Activated T-cell treated with anti-CD3 and anti-CD28 coated beads, Interleukin-2, amount 50 U/mL, for 4 hours (primary cell): ENCODE measurements at places on chromosomes 5 and 9. TPM values are rescaled to one million over a fixed set of nuclear protein-coding genes. Genes with fewer than 3 reads are reported as not detected.

The RGS7BP gene
- total RNA-seq, result not detected

The FIBCD1 gene
- total RNA-seq, result not detected

The KIF4B gene
- total RNA-seq, result not detected

The WNT8A gene
- total RNA-seq, result not detected

The SPACA9 gene
- 0.73 TPM for total RNA-seq

The UNC13B gene
- total RNA-seq, result 2.8 TPM

The CEMIP2 gene
- total RNA-seq, result 71.9 TPM

The PCDHGA7 gene
- 0.08 TPM for total RNA-seq

The IL3 gene
- total RNA-seq, result 152 TPM

The MORN5 gene
- total RNA-seq, result not detected

The IFNB1 gene
- not detected for total RNA-seq

The OR13J1 gene
- total RNA-seq, result not detected

GRCh38 chr9:112447283-112447761 lies 39.3 kb upstream of the KIAA1958 start:
- no peak for DNase-seq

- DNase-seq, result no peak
Measured at GRCh38 chr9:135797507-135798262, 95.7 kb downstream of the KCNT1 start.

DNA sequence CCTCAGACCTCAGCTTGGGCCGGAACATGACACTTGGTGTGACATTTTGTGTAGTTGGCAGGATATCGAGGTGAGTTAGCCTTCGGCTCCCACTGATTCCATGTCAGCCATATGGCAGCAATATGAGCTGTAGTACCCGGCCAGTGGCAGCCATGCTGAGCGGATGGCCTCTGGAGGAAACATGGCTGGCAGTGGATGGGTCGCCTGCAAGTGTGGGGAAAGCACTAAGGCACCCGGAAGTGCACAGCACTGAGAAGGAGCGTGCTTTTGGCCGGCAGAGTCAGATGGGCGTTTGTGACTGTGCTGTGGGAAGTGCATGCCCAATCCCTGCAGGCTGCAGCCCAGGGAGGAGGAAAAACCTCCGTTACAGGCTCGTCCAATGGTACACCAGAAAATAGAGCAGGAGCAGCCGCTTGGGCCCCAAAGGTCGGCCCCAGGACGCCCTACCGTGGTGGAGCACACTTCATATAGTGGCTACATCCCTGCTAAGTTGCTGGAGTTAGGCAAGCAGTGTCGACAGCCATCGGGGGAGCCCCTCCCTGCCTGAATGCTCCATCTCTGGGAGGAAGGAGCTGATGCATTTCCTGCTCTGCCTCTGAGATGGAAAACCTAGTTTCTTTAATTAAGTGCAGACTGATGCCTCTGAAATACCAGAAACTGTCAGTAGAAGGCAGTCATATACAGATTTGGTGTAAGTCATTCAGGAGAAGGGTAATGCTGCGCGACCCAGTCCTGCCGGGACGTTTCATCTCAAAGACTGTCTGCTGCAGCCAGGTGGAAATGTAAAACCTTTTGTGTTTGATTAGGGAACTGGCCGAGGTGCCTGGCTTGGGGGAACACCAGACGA lies 2185.8 kb upstream of the ACO1 start:
- DNase-seq, result no peak

DNA sequence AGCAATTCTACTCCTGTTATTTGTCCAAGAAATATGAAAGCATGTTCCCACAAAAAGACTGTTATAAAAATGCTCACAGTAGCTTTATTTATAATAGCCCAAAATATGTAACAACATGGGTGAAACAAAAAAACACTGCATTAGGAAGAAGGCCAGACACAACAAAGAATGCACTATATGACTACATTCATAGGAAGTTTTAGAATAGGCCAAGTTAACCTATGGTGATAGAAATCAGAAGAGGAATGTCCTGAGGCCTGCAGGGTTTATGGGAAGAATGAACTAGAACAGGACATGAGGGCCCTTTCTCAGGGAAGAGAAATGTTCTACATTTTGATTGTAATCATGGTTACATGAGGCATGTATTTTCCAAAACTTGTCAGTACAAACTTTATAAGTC lies 24.7 kb upstream of the TAS2R1 start:
- DNase-seq, result no peak

- DNase-seq, result no peak
Measured at GRCh38 chr5:143828710-143829109, 16.7 kb downstream of the HMHB1 start.

- no peak for DNase-seq
Measured at GRCh38 chr9:26457151-26457550, 435.5 kb downstream of the CAAP1 start.

GRCh38 chr9:108049026-108049607 lies 559.5 kb upstream of the KLF4 start:
- DNase-seq, result no peak

GRCh38 chr9:76803762-76804161 lies 39.5 kb downstream of the PCA3 start:
- DNase-seq, result no peak

GRCh38 chr5:32278406-32278805 lies 34.3 kb downstream of the MTMR12 start:
- no peak for DNase-seq

DNA sequence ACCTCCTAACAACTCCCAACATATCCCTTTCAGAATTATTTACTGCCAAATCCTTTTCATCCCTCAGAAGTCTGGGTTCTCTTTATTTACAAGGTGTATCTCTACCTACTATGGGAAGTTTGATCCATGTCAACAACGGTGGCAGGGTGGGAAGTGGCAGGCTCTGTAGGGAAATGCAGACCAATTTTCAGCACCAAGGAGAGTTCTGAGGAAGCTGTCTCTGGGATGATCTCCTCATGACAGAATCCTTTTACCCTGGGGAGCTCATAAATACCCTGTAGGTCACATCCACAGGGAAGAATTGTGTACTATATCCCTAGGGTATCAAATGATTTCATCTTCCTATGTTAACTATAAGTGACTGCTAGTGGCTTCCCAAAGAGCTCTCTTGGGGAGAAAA lies 107.8 kb upstream of the NEK6 start:
- no peak for DNase-seq

DNA sequence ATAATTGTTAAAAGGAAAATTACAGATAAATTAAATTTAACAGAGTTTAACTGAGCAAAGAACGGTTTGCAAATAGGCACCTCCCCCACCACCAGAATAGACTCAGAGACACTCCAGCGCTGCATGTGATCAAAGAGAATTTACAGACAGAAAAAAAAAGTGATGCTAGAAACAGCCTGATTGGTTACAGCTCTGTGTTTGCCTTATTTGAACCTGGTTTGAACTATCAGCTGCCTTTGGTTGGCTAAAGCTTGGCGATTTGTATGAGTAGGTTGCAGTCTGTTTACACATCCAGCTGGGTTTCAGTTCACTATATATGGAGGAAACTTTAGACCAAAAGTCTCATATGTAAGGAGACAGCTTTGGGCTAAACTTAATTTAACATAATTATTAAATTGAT lies 249.1 kb downstream of the ENC1 start:
- no peak for DNase-seq

DNA sequence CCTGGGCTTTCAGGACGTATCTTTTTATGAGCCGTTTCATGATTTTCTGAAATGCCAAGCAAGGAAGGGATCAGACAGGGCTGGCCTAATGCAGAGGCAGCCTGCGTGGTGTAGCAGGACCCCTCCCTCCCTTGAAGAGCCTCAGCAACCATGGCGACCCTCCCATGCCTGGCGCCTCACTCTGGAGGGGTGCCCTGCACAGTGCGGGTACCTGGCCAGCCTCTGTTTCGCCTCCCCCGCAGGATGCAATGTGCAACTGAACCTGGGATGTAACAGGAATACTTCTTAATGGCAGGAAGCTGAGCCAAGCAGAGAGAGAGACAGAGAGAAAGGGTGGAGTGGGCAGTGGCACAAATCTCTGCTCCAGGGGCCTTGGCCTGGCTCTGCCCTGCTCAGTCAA lies 23.3 kb upstream of the SMIM32 start:
- DNase-seq, result no peak

DNA sequence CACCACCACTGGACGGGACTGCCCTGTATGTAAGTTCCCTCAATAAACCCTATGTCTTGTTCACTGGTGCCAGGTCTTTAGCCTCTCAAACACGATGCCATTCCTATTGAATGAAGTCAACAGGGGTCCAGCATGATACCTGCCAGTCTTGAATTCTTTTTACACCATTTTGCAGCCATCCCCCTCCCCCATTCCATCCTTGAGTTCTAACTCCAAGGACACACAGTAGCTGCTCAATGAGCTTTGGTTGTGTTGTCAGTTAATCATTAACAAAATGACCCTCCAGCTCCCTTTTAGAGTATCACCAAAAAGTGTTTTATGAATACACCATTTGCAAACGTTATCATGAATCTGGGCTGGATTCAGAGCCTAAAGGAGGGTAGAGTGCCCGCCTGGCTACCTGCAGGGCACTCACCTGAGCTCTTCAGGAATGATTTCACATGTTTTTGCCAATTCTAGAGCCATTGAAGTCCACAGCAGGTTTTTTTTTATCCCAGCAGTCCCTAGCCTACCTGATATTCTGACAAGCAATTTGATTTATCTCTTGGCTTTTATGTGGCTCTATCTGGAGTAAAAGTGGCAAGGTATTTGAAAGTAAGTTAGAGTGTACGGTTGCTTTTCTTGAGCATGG lies 271.8 kb downstream of the SMARCA2 start:
- no peak for DNase-seq

GRCh38 chr5:138890644-138891043 lies 15.5 kb upstream of the LRRTM2 start:
- no peak for DNase-seq

GRCh38 chr9:13141629-13142028 lies 137.9 kb downstream of the MPDZ start:
- no peak for DNase-seq

- no peak for DNase-seq
Measured at GRCh38 chr9:125137200-125137599, 6.1 kb downstream of the SCAI start.

- no peak for DNase-seq
Measured at GRCh38 chr5:2563046-2563445, 188.4 kb downstream of the IRX2 start.

DNA sequence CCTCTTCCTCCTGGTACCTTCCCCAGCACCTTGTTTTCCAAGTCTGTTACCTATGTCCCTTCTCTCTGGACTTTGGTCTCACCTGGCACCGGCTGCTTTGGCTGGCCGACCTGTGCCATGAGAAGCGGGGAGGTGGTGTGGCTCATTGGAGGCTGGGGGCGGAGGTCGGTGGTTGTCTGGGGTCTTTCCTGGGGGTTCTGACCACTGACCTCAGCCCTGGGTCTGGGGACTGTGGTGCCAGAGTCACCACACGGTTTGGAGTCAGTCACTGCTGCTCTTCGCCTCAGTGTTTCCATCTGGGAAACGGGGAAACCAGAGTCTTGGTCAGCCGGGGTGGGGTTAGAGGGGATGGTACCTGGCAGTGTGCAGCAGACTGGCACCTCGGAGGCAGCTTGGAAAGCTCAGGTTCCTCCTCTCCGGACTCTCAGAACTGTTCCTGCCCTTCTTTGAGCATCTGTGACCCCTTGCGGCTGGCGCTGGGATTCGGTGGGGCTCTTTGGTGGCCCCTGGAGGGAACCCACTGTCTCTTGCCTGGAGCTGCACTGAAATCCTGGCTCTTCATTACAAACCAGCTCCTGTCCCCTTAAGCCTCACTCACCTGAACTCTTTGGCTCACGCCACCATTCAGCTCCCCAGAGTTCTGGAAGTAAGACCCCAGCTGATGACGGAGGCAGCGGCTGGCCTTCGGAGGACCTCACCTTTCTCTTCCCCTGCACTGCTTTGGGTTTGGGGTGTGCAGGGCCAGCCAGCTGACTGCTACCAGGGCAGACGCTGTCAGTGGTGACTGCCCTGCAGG lies 4.1 kb upstream of the RXRA start:
- DNase-seq, result no peak

- DNase-seq, result peak; percentile 32
Measured at GRCh38 chr5:157160001-157160400, 6.1 kb downstream of the GARIN3 start.
